ENCODE measurements at places on chromosomes 13 and 19.
A peak's percentile ranks its signal among the peaks of the same experiment; 100 is the strongest.

DNA sequence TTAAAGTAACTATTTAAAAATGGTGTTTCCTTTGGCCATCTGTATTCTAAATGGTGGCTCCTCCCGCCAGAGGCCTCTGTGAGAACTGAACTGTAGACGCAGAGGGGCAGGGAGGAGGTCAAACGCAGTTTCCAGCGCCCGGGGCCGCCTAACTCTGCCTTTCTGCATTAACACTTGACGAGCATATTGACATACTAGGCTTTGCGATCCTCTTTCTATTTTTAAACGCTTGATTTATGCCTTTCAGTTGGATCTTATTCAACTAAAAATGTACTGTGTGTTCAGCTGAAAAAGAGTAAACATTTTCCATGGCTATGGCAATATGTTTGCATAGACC lies 74.7 kb downstream of the SPACA7 start:
- DNase-seq, result peak; percentile 41

- DNase-seq, result no peak
Measured at GRCh38 chr13:75432811-75433244, 49.1 kb downstream of the TBC1D4 start.

GRCh38 chr19:55581145-55581822 lies 636 bp upstream of the ZNF579 start:
- DNase-seq, result no peak

GRCh38 chr13:79778741-79779460 lies 297.9 kb downstream of the NDFIP2 start:
- no peak for DNase-seq

- no peak for DNase-seq
Measured at GRCh38 chr19:45446944-45447343, 20.9 kb upstream of the FOSB start.
